ENCODE measurements at places on chromosomes 6 and 20.

DNA sequence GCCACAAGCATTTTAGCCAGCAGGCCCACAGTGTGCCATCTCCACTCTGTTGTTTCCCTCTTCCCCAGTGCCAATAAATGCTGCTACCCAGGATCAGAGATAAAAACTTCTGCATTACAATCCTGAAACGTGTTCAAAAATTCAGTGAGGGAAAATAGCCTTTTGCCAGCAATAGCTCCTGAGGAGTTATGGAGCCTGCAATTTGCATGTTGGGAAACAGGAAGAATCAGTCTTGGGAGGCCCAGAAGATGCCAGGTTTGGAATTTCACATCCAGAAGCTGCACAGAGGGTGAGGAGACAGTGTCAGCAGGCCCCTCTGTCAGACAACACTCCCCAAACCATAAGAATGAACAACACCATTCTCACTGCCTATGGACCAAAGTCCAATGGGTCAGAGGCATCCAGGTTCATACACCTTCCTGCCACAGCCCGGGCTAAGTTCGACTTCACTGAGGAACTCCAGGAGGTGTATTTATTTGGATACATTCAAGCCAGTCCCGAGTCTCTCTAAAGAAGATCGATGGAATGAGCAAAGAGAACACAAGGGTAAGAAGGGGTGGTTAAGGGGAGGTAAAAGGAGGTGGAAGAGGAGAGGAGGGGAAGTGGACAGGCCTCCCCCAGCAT is 20.8 kb downstream of the RRBP1 start:
- DNase-seq, result no peak

GRCh38 chr20:19922716-19923115 is 94.4 kb upstream of the NAA20 start:
- no peak for DNase-seq

GRCh38 chr6:119533603-119534279 is 184.2 kb upstream of the MAN1A1 start:
- no peak for DNase-seq

- no peak for DNase-seq
Observed at GRCh38 chr6:141653590-141653989, 479.1 kb upstream of the GJE1 start.

DNA sequence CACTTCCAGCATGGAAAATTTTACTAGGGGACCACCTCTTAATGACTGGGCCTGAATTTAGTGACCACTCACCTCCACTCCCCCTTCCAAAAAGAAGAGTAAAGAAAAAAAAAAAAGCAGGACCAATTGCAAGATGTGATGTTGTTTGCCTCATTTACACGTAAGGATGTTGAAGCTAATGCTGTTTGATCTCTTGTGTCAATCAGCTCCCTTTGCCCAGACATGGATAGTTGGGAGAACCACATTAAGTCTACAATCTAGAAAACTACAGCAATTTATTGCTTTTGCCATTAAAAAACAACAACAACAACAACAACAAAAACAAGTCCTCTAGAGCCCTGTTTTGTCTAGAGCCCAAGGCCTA is 11.0 kb upstream of the DSTN start:
- no peak for DNase-seq

GRCh38 chr6:327538-328116 is 35.3 kb downstream of the DUSP22 start:
- DNase-seq, result no peak

DNA sequence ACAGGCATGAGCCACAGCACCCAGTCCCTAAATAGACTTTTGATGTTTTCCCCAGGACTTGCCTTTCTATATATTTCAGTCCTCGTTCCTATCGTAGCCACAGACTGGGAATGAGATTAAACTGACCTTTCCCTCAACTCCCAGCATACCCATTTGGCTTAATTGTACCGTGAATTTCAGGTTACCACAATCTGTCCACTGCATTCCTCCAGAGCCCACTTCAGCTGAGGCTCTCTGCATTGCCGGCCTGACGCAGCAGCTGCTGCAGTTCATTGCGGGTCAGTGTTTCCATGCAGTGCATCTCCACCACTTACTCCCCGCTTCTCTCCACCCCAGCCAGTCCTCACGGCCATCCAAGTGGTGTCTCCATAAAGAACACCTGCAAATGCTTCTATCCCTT is 103.1 kb upstream of the RIN2 start:
- DNase-seq, result no peak

- no peak for DNase-seq
Observed at GRCh38 chr20:2122936-2123335, 21.3 kb downstream of the STK35 start.

DNA sequence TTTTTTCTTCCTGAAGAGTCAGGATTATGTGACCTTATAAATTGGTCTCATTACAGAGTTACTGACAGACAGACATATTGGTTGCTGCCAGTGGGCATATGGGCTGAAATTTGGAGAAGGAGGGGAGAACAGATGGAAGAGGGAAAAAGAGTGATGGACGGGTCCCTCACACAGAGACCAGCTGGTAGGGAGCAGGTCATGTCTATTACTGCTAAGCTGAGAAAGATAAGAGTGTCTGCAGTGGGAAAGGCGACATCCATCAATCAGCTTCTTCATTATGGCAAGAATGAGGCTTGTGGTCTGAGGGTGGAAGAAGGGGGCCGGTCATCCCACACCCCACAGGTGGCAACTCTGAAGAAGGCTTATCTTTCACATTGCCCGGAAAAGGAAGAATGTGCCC is 353.8 kb upstream of the RSPO3 start:
- no peak for DNase-seq

DNA sequence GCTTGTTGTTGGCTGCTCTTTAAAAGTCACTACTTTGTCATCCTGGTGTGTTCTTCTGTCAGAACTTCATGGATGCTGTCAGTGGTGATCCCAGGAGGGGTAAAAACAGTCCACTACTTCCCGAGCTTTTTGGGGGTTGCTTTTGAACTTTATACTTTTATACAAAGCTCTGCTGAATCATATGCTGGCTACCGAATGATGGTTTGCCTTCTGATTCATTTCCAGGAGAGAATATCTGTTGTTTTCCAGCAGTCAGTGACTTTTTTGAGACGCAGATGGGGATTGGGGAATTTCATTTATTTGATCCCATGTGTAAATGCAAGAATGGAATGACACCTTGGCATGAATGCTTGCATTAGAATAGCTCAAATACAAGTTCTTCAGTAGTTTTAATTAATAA is 32.7 kb upstream of the COL10A1 start:
- DNase-seq, result no peak

DNA sequence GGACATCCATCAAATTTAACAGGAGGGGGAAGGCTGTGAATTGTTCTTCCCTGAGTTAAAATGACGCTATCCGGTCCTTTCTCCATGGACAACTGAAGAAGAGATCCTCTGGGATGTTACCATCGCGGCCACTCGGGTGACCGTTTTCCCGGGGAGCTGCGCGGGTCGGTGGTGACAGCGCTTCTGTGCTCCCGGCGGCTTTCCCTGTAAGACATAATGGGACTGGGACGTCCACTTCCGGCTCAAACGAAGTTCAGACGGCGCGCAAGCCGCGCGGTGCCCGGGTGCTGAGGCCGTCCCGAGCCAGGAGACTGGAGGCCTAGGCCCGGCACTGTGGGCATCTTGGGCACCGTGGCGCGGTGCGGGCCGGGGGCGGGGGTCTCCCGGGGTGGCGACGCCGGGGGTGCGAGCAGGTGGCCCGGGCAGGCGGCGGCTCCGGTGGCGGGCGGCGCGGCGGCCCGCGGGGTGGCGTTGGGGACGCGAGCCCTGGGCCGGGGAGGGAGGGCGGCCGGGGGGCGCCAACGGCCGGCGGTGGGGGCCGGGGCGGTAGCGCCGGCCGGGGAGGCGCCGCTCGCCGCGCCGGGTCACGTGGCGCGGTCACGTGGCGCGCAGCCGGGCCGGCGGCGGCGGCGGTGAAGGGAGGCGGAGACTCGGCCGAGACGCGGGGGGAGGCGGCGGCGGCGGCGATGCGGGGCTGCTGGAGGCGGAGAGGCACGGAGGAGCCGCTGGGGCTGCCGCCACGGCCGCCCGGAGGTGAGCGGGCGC is 63.6 kb downstream of the GTF2H5 start:
- DNase-seq, result peak; percentile 45

DNA sequence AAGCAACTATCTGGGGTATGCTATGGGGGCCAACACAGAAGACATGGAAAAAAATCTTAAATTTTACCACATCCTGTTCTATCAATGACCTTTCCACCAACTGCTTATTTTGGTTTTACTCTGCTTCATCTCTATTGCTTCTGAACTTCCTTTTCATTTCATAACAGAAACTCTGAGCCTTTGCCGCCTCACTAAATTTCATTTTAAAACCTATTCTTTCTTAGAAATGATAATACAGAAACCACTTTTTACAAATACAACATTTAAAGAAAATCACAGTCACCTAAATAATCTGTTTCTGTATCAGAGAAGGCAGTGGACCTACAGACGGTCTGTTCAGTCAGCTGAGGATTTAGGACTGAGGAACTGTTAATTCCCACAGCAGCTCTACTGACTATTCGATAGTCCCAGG is 117.5 kb downstream of the KCNQ5 start:
- no peak for DNase-seq

DNA sequence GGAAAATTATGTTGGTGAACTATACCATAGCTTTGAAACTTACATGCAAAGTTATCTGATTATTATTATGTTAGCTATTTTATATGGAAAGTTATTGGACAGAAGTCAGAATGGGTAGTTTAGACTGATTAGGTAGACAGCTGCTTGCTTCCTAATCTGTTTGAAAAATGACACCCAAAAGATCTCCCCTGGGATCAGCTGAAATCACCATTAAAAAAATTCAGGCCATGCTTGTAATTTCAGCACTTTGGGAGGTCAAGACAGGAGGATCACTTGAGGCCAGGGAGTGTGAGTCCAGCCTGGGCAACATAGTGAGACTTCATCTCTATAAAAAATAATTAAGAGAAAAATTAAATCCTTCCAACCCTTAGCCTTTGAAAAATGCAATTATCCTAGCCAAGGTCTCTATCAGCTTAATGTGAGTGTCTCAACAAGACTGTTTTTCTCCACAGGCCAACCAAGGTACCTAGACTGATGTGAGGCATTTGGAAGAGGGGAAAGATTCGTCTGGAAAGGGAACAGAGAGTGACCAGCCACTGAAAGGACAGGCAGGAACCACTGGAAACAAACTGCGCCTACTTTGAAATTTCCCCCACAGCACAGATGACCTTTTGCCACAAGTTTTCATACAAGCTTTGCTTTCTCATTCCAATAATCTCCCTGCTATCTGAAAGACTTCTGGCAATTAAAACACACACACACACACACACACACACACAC is 232.3 kb downstream of the GMPR start:
- no peak for DNase-seq

DNA sequence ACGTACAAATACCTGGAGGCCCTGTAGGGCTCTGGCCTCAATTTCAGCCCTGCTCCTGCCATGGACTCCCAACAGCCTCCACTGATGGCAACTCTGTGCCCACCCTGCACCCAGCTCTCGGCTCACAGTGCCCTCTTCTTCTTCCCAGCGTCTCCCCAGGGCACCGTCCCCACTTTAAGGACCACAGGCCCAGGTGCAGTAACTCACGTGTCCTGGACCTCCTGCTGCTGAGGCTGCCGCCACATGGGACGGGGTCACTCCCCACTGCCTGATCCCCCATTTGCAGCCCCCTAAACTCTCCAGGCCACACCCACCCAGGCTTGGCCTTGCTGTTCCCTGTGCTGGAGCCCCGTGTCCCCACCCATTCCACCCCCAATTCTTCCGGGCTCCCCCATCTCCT is 223.4 kb downstream of the PREX1 start:
- no peak for DNase-seq

GRCh38 chr6:92404281-92404680 is 1015.1 kb downstream of the EPHA7 start:
- no peak for DNase-seq

DNA sequence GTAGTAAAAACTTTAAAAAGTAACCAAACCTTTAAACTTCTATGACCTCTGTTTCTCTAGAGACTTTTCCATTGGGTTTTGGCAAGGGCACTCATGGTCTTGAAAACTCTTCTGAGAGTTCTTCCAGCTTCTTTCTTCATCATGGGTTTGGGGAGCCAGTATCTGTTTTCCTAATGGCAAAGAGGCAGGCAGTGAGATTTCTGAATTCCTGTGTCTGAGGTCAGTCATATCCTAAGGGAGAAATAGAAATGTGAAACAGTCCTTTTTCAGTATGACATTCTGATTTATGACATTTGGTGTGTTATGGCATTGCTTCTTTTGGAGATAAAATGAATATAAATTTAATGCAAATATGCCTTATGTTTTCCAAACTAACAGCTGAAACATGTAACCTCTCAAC is 518.5 kb upstream of the MARCKS start:
- DNase-seq, result no peak

- DNase-seq, result no peak
Observed at GRCh38 chr6:32665661-32666060, 796 bp downstream of the HLA-DQB1 start.

DNA sequence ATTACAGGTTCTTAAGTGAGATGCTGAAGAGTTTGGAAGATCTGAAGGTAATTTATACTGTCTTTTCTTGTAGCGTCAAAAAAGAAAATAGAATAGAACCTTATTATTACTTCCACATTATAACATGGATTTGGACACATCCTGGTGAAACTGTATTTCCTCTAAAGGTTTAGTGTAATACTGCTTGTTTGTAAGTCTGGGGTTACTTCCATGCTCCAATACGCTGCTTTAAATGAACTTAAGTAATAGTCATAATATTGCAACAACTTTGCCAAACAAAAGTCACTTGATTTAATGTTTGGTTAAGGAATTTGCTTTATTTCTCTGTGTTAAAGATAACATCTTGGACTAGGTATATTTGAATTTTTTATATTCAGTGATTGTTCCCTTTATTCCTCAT is 11.5 kb upstream of the SNRNP48 start:
- DNase-seq, result no peak

GRCh38 chr6:109332748-109333147 is 49.5 kb downstream of the CD164 start:
- DNase-seq, result no peak

DNA sequence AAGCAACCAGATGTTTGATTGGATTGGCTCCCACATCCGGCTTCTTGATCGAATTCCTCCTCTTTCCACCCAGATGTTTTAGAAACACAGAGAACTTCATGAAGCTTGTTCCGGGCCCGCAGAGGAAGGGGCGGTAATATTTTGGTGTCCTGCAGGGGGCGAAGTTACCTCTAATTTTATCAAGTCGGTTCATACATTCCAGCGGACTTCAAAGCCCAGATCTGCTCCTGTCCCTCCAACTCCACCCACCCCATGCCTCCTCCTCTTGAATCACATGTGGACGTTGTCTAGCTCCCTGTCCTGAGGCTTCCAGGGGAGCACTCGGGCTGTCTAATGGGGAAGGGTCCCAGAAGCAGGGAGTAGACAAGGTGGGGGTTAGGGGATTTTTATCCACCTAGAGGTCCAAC is 2.9 kb upstream of the BMP6 start:
- DNase-seq, result peak; percentile 44
